ENCODE measurements at places on chromosomes 2 and 18. TPM values are rescaled to one million over a fixed set of nuclear protein-coding genes. Genes with fewer than 3 reads are reported as not detected.

EML6 gene
- 1.6 TPM for polyA plus RNA-seq

NOSTRIN gene
- polyA plus RNA-seq = 1.8 TPM

LIMS1 gene
- polyA plus RNA-seq = 28.6 TPM

MAIP1 gene
- polyA plus RNA-seq = 34.0 TPM

SERPINB10 gene
- not detected for polyA plus RNA-seq
